Upper lobe of left lung (tissue), 6 donors: ENCODE measurements at places on chromosomes 7 and 10. TPM values are rescaled to one million over a fixed set of nuclear protein-coding genes. Genes with fewer than 3 reads are reported as not detected.
A peak's percentile ranks its signal among the peaks of the same experiment; 100 is the strongest.

The GRID1 gene
- 2.1 TPM for total RNA-seq

The RBP4 gene
- 38.7 TPM for total RNA-seq

The EPHA1 gene
- total RNA-seq: 5.3 TPM

The PFKP gene
- total RNA-seq: 18.9 TPM

The EZH2 gene
- 0.89 TPM for total RNA-seq

The MYO1G gene
- 28.4 TPM for total RNA-seq

The PRPF18 gene
- total RNA-seq: 20.1 TPM

GRCh38 chr10:4485636-4486035, 340.4 kb upstream of the AKR1E2 start:
- DNase-seq: no peak

GRCh38 chr7:123538189-123538714, 3.9 kb upstream of the IQUB start:
- DNase-seq: no peak

DNA sequence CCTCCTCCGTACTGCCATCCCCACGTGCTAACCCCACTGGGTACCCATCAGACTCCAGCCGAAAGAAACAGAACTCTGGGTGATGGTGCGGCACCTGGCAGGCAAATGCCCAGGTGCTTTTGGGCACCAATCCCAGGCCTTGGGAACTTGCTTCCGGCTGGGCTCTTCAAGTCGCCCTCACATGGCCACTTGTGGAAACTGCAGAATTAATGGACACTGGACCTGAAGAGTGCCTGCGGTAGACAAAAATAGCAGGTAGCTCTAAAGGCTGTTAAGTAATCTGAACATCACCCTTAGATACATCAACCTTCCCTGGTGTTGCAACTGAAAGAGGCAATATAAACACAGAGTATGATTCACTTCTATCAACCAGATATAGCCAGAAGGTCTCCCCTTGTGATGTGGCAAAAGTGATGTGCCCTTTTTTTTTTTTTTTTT, 644.4 kb downstream of the GRM8 start:
- no peak for DNase-seq

DNA sequence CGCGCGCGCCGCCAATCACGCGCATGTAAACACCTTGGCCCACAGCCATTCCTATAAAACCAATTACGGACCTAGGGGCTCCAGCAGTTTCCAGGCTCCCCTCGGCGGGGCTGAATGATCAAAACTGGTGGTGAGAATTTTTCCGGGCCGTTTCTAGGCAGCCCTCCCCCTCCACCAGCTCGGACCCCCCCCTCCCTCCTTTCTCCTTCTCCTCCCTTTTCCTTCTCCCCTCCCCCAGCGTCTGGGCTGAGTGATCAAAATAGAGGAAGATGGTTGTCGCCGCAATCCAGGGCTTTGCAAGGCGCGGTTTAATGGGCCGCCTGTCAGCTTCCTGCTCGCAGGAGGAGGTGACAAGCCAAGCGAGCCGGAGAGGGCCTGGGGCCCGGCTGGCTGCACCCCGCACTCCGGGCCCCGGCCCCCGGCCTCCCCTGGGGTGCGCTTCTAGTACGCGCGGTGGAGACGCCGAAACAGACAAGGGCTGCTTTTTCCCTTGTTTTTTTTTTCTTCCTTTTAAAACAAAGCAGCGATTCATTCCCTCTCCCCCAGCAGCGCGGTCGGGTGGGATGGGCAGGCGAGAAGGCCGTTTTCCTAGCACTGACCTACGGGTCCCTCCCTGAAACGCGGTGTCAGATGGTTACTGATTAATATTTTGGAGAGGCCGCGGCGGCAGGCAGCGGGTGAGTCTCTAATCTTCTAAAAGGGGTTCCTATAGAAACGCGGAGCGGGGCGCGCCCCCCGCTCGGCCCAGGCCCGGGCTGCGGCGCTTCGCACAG, 528 bp upstream of the TNRC18 start:
- DNase-seq: peak; percentile 92

- DNase-seq: no peak
These were observed 3.8 kb downstream of the BCCIP start for GRCh38 chr10:125827133-125827532.

- DNase-seq: no peak
These were observed 667 bp downstream of the KLLN start for GRCh38 chr10:87862679-87863052.

DNA sequence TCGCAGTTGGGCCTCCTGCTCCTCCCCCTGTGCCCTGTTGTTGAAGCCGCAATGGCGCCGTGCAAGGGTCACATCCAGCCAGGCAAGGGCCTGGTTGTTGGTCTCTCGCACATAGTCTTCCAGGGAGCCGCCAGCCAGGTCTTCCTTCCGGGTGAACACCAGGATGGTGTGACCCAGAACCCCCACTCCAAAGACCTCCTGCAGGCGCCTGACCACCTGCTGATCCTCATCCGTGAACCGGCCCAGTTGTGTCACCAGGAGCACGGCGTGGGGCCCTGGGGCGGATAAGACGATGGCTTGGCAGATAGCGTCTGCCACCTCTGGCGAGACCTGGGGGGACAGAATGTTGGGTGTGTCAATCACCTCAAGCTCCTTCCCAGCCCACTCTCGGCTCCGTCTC, 4.2 kb downstream of the GIMAP6 start:
- DNase-seq: peak; percentile 60

- DNase-seq: no peak
These were observed 116.7 kb upstream of the TMEM106B start for GRCh38 chr7:12094365-12094921.

DNA sequence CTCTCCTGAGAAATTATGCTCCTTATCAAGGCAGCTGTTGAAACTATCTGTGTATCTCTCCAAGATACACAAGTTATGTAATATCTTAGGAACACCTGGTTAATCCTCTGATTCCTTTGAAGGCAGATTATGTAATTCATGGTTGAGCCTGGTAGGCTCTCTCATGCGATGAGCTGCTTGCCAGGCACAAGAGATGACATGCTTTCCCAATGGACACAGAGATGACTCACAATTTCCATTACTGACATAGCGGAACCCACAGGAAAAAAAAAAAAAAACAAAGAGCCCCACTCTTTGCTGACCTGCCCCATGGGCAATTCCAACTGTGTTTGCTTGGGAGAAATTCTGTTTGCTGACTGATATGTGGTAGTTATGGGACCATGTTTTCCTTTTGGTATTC, 736.4 kb upstream of the PHF14 start:
- DNase-seq: no peak

DNA sequence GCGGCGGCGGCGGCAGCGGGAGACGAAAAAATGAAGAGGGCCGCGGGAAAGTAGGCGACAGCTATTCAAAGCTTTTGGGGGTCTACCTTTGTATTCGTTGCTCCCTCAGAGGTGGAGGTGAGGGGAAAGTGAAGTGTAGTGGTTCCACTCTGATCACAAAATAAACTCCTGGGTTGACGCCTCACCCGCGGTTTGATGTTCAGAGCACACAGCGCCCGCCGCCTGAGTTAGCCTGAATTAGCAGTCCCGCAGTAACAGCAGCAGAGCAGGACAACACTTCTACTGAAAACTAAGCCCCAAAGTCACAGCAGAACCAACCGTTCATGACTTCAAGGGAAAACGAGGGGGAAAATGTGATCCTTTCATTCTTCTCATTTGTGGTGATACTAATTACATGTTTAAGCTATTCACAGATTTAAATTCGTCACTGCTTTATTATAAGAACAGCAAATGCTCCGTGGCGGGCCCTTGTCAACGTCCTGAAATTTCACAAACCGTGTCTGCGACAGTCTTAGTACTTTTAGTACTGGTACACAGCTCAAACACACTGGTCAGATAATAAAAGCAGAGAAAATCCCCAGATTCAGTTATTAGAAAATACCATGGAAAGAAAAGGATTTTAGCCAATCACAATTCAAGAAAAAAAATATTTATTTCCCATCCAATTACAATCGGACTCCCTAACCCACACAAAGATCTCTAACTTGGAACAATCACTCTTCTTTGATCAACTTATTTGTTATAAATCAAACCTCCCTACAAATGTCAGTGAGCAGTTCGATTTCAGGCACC, 563 bp upstream of the JMJD1C start:
- no peak for DNase-seq

GRCh38 chr10:49761789-49762565, at the start of gene OGDHL:
TSS of gene OGDHL (minus strand) at chr10:49762323. CDS start at chr10:49758592, 3,731 bp downstream.
- no peak for DNase-seq

DNA sequence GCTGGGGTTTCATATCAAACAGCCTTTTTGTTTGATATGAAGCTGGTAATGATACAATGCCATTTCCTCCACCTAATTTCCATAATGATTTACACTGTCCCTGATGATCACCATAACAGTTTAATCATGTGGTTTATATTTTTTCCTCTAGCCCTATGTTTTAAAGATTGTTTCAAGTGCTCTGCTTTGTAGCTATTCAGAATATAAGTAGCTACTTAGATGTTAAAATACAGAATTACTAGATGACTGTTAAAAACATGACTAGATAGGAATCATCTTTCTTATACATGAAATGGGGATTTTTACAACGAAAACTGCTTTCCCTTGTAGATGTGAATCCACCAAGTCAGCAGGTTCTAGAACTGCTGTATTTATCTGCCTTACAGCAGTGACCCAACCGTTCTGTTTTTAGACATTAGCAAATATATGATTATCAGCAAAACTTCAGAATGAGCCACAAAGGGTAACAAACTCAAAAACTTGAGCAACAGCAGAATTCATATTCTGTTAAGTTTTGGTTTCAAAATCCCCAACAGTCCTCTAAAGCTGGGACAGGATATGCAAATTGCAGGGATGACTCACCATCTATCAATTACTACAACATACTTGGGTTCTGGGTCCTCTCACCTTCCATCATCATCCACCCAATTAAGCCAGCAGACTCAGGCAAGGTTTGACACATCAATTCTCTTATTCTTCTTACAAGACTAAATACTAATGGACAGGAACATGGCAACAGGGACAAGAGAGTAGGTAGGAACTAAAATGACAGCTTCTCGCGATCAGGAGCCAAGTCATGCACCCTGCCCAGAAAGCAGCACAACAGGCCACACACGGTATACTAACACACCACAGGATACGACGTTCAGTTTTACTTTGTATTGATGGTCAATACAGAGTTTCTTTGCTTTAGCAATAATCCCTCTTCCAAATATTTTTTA, 83.9 kb downstream of the PIP4K2A start:
- DNase-seq: no peak

DNA sequence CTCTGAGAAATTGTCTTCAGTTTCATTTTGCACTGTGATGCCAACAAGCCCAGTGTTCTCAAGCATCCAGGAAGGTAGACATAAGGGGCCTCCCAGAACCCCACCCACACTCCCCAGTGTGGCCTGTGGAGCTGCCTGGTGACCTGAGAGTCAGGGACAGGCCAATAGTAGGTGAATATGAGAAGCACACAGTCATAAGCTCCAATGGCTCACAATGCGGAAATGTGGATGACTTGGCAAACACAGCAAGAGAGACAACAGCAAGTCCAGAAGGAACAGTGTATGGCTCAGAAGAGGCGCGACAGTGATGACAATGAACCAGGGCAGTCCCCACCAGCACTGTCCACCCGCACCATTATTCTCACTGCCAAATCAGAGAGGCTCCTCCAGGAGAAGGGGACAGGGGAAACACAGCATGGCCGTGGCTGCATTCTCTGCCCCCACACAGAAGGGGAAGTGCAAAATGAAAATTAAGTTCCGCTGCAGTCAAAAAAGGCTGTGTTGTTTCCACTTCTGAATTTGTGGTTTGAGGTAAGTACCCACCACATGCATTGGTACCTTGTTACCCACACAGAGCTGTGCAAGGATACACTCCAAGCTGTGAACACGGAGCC, 419.8 kb downstream of the GRID1 start:
- no peak for DNase-seq

GRCh38 chr10:93746844-93747284, 10.9 kb upstream of the LGI1 start:
- DNase-seq: no peak

DNA sequence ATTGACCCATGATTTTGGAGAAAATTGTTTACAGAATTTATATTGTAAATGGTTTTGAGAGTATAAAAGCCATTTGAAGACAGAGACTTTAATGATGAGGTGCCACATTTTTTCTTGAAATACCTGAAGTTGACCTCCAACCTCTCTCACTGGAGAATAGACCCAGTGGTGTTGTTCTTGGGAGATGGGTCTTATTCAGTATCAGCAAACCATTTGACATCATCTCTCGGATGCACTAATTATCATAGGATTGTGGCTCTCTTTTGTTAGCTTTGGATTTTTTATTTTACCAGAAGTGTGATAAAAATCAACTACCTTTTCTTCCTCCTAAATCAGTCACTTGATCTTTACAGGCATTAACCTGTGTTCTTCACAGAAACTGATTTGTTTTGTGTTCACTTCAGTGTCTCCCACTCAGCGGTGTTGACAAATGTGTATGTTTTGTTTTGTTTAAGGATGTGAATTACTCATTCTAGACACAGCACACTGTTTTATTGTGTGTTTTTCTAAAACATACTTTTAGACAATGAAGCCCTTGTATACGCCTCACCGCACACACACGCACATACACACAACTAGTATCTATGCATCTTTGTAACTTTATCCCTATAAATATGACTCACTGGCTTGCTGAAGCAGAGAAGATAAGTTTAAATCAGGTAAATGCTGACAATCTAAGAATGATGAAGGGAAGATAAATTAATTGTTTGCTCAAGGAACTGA, 455.6 kb downstream of the INHBA start:
- no peak for DNase-seq

DNA sequence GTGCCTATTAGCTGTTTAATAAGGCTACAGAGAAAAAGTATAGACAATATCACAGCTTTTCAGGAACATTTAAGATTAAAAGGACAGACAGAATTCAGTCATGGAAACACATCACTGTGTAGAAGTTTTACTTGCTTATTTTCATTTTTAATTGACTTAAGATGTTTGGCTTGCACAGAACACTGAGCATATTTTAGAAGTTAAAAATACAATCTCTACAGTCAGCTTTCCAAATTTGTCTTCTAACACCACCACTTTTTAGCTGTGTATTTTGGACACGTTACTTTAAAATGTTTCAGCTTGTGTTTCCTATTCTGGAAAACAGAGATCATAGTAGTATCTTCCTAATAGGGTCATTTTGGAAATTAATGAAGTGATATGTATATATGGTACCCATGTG, 11.8 kb downstream of the CFAP69 start:
- no peak for DNase-seq

DNA sequence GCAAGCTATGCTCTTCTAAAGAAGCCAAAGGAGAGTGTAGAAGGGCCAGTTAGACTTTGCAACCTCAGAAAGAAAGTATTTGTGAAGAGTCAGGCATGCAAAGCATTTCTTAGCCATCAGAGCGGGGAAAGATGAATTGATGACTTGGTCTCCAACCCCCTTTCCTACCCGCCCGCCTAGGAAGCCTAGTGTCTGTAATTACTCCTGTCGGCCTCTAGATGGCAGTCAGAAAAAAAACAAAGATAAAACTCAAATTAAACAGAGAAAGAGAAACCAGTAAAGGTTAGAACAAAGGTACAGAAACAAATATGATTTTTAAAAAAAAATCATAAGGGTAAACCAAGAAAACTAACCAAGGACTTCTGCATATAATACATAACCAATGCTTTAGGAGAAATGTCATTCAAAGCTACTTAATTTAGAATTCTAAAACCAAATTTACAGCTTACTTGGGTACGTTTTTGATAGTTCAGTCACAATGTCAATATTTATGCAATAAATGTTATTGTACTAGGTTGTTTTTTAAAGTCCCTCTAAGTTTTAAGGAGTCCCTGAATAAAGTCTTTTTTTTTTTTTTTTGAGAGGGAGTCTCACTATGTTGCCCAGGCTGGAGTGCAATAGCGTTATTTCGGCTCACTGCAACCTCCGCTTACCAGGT, 97.6 kb downstream of the LYZL1 start:
- no peak for DNase-seq
